Upper lobe of right lung (tissue), 1 donor: ENCODE measurements at places on chromosomes 2 and 18. TPM values are rescaled to one million over a fixed set of nuclear protein-coding genes. Genes with fewer than 3 reads are reported as not detected.

POTEI gene
- not detected for total RNA-seq

ST8SIA3 gene
- total RNA-seq = not detected

C2orf66 gene
- 0.38 TPM for total RNA-seq

DNA sequence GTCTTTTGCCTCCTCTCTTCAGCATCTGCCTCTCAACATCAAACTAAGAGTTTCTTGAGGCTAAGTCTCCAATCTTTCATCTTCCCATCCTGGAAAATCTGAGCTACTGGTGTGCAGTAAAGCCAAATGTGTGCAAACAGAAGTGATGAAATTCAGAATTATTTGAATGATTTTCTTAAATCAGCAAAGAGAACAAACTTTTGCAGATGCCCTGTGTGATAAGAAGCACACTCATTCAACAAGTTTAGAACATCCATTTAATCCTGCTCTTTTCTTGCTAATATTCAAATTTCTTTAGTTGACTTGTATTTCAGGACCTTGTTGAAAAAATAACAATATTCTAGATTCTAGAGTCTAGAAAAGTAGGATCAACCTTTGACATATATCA, 1374.9 kb upstream of the CELF4 start:
- no peak for DNase-seq

DNA sequence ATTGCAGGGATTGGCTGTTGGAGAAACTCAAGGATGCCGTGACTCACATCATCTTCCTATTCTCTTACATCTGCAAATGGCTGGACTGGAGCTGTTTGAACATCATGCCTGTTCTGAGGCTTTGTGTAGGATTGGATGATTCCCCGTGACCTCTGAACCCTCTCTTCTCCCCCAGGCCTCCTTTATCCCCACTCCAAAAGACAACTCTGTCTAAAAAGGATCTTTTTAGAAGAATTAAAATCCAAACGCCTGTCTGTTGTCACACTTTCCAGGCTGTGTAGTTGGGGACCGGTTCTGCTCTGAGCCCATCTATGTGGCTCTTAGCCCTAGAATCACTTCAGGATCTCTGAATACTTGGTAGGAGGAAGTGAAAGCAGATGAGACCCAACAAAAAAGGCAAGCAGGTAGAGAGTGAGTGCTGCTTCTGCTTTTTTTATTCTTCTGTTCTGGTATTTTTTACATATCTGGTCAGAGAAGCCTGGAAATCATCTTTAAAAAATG, 565 bp downstream of the SP140 start:
- DNase-seq = no peak

DNA sequence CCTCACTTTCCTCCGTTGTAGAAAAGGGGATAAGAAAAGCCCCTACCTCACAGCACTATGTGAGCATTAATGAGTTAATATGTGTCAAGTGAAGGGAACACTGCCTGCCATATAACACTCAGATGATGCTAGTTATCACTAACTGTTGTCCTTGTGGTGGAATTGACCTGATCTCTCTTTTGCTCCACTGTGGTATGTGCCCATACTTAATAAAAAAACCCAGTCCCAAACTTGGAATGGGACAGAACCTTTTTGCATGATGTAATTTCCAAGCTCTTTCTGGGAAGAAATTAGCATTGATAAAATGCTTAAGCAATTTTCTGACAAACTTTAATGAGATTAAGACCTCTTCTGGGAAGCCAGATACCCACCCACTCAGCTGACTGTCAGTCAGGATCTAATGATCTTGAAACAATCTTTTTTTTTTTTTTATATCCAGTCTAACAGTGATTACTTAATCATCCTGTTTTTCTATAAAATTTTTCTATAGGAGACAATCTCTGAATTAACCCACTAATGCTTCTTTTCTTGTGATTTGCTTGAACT, 158.7 kb downstream of the ZBTB7C start:
- no peak for DNase-seq

DNA sequence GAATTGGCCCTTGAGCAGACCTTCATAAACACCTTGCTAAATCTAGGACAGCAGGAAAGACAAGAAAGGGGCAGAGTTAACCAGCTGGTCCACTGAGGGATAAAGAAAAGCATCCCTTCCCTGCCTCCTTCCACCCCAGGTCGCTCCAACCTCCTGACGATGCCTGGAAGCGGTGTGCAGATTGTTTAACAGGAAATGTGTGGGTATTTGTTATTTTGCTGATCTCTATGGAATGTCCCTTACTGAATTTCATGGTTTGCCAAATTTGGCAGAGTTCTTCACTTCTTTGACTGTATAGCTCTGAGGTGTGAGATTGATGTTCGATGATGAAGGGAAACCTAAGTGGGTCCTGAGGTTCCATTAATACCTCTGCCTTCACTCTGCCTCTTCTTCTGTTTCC, 72.9 kb downstream of the MAP3K20 start:
- no peak for DNase-seq

- DNase-seq = no peak
These were observed 255.1 kb downstream of the NEDD4L start for GRCh38 chr18:58299135-58299473.

EVX2 gene
- total RNA-seq = not detected

DNA sequence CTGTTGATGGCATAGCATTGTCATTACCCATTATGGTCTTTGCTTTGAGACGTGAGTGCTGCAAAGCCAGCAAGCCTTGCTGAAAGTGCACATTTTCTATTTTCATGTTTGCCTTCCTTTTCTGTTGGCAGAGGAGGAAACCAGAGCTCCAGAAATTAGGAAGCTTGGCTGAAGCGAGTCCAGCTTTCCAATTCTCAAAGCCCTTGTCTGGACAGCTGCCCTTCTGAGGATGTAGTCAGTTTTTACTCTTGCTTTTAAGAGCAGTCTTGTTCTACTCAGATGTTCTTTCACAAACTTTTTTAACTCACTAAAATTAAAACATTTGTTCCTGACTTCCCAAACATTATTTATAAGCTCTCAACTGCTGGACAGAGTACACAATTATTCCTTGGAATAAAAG, 93.8 kb downstream of the ICOS start:
- DNase-seq = no peak

- no peak for DNase-seq
These were observed 677.6 kb upstream of the ID2 start for GRCh38 chr2:8004250-8004681.

GRCh38 chr18:60391571-60392226, 19.1 kb upstream of the MC4R start:
- DNase-seq = no peak

GRCh38 chr18:40866013-40866645, 1088.9 kb upstream of the PIK3C3 start:
- no peak for DNase-seq

DNA sequence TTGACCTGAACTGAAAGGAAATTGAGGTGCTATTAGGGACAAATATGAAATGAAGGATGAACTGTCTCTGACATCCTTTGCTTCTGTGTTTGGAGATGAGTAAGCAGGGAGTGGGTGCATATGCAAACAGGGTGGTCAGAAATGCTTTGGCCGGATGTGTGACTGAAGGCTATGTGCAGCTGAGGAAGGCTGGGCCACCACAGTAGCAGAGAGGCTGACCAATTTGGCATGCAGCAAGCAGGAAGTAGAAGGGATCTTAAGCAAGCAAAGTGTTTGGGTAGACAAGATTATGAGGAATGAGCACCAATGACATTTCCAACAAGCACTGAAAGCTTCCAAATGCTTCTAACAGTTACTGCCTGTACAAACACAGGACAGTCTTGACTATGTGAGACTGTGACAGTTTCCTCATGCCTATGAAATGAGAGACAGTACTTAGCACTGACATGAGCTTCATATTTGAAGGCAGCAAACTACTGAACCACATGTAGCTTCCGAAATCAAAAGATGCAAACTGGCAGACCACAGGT, 3.3 kb upstream of the ACTR3 start:
- peak; percentile 70 for DNase-seq

SPIRE1 gene
- 48.2 TPM for total RNA-seq

DNA sequence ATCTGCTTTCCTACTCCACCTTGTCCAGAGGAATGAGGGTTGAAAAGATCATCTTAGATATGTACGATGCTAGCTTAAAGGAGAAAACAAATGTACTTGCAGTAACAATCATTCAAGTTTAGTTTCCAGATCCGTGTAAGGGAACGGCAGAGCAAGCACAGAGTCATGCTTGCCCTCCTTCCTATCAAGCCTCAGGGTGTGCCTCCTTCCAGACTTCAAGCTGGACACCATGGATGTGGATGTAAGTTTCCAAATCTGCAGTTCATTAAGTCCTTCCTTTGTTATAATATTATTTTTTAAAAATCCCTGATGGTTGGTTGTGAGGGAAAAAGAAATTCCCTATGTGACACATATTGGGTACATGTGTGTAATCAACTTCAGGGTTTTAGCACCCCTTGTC, 238.9 kb upstream of the NT5C1B start:
- no peak for DNase-seq

DNA sequence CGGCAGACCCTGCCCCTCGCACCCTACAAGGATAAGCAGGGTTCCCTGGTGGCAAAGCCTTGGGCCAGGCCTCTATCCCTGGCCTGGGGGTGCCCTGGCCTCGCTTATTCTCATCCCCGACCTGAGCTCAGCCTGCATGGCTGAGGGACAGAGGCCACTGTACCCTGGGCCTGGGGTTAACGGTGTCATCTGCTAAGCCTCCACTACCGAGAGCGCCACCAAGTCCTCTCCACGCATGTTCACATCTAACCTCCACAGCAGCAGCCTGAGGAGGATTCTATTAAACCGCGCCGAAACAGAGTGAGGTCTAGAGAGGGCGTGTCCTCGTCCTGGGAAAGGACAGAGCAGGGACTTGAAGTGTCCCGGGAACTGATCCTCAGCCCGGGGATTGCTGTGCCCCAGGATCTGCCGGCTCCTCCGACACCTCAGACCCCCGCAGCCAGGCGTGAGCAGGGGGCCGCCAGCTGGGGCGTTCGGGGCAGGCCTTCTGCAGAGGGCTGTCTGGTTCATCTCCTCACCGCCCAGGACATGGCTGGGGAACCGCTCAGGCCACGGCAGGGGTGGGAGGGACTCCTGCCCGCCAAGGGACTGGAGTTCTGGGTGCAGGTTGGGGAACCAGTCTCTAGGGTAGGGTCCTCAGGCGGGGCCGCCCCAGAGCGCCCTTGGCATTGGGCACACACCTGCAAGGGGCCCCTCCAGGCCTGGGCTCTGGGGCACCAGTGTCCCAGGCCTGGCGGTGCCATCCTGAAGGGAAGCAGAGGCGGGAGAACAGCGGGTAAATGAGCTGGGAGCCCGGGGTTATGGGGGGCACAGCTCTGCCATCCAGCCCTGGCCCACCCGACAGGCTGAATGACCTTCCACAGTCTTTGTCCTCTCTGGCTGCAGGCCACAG, 68.0 kb upstream of the SMAD7 start:
- peak; percentile 60 for DNase-seq

DNA sequence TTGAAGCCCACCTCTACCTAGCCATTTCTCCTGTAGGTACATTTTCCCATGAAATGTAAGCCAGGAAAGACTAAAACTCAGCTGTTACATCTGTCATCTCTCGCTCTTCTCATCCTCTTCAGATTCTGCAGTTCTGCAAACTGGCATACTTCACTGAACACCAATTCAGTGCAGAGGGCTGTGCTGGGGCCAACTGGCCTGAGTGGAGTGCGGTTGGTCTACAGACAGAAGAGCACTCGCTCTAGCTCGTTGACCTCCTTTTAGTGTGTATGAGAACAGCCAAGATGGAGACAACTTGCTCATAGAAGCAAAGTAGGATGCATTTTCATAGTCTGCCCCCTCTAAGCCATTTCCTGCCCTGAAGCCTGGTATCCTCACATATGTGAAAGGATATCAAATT, 862.6 kb downstream of the BCL11A start:
- DNase-seq = no peak

DNA sequence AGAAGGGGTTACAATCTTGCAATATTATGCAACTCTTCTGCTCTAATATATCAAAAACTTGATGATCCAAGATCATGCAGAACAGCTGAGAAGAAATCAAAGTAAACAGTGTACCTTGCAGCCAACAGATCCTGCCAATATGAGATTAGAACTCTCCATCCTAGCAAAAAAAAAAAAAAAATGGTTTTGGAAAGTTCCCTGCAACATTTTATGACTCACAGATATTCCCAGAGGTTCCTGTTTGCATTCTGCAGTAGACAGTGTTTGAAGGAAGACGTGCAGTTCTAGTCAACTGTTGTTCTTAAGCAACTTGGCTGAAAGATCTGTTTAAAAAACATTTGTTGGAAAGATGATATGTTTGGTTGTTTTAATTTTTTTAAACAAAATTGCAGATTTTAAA, 103.6 kb upstream of the WDR75 start:
- DNase-seq = no peak

- DNase-seq = no peak
These were observed 73.3 kb upstream of the NFATC1 start for GRCh38 chr18:79322441-79322840.

DNA sequence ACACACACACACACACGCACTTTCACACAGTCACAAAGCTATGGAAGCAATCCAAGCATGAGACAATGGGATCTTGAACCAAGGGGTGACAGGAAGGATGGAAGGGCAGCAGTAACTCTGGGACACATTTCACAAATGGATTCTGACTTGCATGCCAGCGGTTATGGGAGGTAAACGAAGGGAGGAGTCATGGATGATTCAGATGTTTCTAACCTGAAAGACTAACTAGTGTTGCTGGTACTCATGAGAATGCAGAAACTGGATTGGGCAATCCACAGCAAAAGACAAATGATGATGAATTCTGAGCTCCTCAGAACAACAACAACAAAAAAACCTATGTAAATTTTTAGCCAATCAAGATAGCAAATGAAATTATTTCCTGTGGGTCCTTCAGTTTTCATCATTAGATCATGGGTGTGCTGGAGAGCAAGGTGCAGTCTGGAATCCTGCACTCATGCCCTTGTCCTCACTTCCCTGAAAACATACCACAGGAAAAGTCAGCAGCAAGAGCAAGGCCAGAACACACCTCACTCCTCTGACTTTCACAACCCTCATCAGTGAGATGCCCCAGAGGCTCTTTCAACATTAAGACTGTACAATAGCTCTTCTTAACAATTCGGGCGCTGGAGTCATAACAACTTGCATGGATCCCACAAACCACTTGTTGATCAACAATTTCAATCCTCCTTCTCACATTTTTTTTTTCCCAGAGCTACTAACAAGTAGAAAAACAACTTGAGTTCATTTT, 32.6 kb downstream of the ABCA12 start:
- no peak for DNase-seq

RTKN gene
- total RNA-seq = 32.3 TPM

GRCh38 chr2:234804704-234805103, 147.1 kb upstream of the SH3BP4 start:
- DNase-seq = no peak

GRCh38 chr2:144832048-144832447, 312.1 kb upstream of the ZEB2 start:
- no peak for DNase-seq

IL1RN gene
- 41.7 TPM for total RNA-seq

DNA sequence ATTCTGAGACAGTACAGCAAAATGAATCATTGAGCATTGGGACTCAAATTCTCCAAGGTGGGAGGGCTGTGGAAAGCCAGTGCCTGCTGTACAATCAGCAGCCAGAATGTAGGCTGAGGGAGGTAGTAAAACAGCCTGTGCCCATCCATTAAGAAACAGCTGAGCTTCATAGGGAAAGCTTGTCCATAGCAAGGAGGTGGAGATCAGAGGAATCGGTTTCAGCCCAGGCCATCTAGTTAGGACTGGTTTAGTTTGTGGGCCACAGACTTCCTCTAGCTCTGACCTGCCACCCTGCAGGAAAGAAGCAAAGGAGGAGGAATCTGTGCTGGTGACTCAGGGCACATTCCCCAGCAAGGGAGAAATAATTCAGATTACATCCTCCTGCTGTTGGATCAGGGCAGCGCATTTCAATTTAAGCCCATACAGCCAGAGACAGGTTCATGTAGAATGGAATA, 333.4 kb downstream of the SETBP1 start:
- no peak for DNase-seq

CNOT9 gene
- total RNA-seq = 30.9 TPM

GRCh38 chr2:176187899-176188773, at the start of gene HOXD1:
TSS of gene HOXD1 (plus strand) at chr2:176188668. CDS start at chr2:176188802, 134 bp downstream.
- peak; percentile 90 for DNase-seq

SAP130 gene
- total RNA-seq = 16.9 TPM

MTCL1 gene
- 10.1 TPM for total RNA-seq
